NCI-H446 (cell line): ENCODE measurements at places on chromosomes 3 and 15.

DNA sequence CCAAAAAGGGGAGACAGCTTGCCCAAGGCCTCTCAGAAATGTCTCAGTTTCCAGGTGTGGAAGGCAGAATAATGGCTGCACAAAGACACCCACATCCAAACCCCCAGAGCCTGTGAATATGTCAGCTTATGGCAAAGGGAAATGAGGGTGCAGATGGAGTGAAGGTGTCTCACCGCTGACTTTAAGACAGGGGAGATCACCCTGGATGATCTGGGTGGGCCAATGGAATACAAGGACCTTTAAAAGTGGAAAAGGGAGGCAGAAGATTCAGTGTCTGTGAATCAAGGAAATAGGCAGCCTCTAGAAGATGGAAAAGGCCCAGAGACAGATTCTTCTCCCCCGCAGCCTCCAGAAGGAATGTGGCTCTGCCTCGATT lies 48.8 kb upstream of the ATP2B2 start:
- DNase-seq: no peak

DNA sequence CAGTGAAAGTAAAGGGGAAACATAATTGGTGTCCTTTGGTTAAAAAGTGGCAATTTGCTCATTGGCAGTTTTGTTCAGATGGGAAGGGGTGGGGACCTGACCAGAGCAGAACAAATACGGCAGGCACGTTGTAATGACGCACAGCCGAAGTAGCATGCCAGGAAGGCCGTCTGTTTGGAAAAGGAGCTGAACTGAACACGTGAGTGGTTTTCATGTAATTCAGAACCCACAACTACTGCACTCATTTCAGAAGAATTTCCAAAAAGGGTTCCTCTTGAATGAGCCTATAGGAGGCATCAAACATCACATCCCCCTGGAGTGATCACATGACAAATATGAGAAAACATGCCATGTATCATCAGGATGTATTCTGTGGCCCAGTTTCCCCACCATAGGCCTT lies 42.9 kb upstream of the LMCD1 start:
- no peak for DNase-seq

DNA sequence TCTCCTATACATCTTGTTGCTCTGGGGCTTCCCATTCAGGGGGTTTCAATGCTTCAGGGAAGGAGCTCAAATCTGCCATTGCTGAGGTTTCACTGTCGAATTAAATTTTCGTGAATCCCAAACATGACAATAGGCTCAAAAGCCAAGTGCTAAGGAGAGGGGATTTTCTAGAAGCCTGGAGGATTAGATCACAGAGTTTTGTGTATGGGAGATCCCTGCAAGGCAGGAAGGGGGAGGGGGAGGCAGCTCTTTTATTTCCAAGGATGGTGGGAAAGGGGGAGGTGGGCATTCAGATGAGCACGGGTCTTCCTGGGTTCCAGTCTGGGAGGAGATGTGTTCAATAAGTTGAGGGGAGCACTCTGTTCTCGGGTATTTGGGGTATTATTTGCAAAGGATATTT lies 69.9 kb upstream of the DLG1 start:
- no peak for DNase-seq

DNA sequence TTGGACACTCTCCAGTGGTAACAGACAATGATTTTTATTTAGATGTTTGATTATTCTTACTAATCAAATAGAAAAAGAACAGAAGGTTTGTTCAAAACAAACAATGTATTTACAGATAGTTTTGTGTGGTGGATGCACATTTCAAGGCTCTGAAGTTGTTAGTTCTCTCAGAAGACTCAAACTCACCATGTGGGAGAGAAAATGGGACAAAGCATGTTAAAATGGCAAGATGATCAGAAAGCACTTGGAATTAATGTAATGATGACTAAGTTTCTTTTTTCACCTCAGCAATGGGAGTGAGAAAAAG lies 450.5 kb upstream of the KCNMB2 start:
- DNase-seq: no peak

- DNase-seq: no peak
These were observed 57.9 kb downstream of the TIPARP start for GRCh38 chr3:156732261-156732660.

- DNase-seq: no peak
These were observed 12.1 kb downstream of the TMOD3 start for GRCh38 chr15:51841406-51842040.

DNA sequence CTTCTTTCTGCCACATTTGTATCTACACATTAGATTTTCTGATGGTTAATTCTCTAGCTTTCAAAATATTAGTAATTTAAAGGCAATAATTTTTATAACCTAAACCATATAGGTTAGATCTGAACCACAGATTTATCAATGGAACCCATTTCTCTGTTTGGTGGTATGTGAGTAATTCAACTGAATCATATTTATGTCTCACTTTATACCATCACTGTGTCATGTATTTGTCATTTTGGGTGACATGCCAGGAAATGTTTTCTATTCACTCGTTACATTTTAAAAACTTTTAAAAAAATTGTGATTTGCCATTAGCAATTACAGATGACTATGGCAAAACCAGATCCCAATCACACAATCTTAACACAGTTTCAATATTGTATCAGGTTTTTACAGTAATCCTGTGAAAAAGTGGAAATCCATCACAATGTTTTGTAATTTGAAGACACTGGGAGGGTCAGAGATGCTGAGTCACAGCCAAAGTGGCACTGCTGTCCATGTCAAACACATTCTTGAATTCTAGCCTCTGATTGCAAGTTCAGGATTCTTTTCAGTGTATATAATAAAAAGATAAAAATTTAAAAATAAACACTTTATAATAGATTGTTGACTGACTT lies 356.0 kb upstream of the RBMS3 start:
- no peak for DNase-seq

DNA sequence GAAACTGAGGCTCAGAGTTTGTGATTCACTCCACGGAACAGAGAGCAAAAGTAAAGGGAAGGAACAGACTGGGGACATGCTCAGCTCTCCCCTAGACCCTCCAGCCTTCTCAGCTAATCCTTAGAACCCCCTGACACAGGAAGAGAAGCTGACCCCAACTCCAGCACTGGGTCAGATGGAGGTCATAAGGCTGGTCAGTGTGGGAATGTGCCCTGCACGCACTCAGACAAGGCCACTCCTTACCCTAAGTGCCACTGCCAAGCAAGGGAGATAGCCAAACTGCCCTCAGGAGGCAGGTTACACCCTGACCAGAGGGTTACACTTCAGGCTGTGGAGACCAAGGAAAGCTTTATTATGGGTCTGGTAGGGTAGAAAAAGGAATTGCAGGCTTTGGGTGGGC lies 1.2 kb downstream of the RPL29 start:
- no peak for DNase-seq

- DNase-seq: no peak
These were observed 954 bp upstream of the DGKG start for GRCh38 chr3:186362988-186363387.

DNA sequence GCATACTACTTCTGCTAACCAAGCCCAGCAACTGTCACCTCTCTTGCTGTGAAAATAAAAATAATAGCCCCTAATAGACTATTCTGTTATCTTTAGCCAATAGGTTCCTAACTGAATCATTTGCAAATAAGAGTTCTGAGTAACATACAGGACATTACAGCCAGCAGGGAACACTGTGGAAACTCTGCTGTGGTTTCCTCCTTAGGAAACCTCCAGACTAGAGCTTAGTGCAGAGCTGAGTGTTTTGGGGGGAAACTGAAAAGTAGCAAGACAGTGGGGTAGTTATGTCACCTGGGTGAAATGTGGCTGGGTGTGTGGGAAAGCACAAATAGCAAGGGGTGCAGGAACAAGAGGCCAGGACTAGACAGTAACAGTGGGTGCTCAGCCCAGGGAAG lies 32.4 kb downstream of the DZIP1L start:
- DNase-seq: no peak

DNA sequence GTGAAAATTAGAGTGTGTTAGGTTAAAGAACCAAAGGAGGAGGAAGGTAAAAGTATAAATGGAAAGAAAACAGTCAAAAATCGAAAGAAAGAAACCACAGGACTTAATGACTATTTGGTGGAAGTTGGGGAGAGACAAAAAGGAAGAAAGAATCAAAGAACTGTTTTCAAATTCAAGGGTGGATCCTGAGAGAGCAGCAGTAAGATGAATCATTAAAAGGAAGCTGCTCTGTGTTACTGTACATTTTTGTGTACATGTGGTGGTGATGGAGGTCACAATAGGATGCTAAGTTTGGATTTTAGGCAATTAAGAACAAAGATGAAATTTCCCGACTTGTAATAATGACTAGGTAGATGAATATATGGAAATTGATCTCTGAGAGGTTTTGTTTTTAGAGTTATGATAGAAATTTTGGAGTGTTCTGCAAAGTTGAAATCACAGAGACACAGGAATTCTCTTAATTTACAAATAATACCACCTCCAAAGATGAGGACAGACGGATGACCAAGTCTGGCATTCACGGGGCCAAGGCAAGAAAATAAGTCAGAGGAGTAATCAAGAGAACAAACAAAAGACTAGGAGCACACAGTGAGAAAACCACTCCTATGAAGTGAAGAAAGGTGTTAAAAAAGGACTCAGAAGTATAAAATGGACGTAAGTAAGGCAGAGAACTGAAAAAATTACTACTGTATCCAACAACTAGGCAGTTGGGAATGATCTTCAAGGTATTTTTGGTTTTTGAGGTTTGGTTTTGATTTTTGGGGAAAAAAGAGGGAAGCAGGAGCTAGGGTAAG lies 7.1 kb downstream of the DHX36 start:
- no peak for DNase-seq

- DNase-seq: no peak
These were observed 6.6 kb upstream of the ZNF148 start for GRCh38 chr3:125381743-125382142.

GRCh38 chr3:119781330-119782198 lies at the start of gene NR1I2:
Gene NR1I2 (plus strand): TSS chr3:119782101.
- no peak for DNase-seq

GRCh38 chr3:52277071-52277964 lies 1.1 kb downstream of the WDR82 start:
- DNase-seq: peak; percentile 47

DNA sequence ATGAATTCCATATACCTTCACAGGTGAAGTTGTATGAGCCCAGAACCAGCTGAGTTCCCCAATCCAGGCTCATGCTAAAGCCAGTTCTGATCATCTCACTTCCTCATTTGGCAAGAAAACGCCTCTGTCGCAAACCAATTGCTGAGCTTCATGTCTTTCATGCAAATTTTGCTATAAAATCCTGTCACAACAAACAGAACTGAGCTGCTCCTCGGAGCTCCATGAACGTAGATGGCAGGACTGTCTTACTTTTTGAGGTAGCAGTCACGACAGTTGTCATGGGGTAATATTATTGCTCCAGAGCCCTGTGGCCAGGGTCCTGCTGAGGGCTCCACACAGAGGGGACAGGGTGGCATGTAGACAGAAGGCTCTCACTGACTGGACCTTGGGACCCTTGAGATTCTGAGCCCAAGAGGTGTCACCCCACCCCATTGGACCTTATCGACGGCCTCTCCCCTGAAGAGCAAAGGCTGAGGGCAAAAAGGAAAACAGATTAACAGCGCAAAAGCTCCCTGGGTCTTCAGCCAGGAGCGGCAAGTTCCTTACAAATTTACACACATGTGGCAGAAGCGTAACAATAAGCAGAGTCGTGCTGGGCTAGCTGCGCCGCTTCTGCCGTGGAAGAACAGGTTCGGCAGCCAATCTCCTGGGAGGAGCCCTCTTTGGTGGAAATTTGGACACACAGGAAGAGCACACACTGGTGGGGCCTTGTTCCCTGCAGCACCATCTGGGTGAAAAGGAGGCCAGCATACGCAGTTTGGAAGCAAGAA lies 249.2 kb downstream of the OPA1 start:
- DNase-seq: no peak

DNA sequence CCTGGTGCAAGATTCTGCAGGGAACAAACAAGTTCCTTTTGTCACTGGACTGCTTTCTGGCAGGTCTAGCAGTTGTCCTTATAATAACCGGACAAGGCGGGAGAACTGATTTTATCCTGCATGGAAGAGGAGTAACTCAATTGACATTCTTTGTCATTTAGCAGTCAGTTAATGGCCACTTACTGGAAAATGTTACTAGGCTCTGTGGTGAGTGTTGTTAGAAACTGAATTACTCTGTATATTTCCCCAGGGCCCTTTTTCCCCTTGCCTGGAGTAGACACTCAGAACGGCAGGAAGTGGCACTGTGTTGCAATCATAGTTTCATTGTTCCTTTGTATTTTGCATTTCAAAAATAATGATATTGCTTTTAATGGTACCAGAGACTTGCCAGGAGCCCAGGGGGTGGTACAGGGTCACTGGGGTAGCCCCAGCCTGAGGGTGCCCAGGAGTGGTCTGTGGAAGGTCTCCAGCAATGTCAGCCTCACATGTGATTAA lies 318.6 kb upstream of the LRRFIP2 start:
- DNase-seq: no peak

GRCh38 chr15:43998607-43999006 lies 171.8 kb downstream of the WDR76 start:
- DNase-seq: no peak

- DNase-seq: no peak
These were observed 1.3 kb downstream of the CX3CR1 start for GRCh38 chr3:39278616-39278935.

- no peak for DNase-seq
These were observed 8.6 kb upstream of the CHAC1 start for GRCh38 chr15:40944510-40945296.

- DNase-seq: no peak
These were observed 406.1 kb downstream of the VPS13C start for GRCh38 chr15:61654002-61654740.

- DNase-seq: no peak
These were observed 213.6 kb downstream of the MEIS2 start for GRCh38 chr15:36886701-36887100.

GRCh38 chr3:71310359-71310979 lies 273.1 kb downstream of the FOXP1 start:
- no peak for DNase-seq

- no peak for DNase-seq
These were observed 32.0 kb downstream of the GATM start for GRCh38 chr15:45346381-45346780.

DNA sequence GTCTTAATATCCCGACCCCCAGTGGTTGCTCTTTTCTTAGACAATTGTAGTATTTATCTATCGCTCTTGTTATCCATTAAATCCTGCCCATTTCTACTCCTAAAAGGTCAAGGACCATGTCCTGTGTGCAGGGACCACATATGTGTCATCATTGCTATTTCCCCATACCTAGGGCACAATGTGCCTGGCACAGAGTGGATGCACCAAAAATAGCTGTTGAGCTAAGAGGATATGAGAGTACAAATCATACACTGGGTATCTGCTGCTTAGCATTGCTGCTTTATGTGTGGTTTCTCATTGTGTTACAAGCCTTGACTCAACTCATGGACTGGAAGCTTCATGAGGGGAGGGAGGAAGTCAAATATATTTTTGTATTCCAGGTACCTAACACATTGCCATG lies 3.4 kb upstream of the MITF start:
- DNase-seq: no peak
